ENCODE measurements at places on chromosomes 2 and 18.

DNA sequence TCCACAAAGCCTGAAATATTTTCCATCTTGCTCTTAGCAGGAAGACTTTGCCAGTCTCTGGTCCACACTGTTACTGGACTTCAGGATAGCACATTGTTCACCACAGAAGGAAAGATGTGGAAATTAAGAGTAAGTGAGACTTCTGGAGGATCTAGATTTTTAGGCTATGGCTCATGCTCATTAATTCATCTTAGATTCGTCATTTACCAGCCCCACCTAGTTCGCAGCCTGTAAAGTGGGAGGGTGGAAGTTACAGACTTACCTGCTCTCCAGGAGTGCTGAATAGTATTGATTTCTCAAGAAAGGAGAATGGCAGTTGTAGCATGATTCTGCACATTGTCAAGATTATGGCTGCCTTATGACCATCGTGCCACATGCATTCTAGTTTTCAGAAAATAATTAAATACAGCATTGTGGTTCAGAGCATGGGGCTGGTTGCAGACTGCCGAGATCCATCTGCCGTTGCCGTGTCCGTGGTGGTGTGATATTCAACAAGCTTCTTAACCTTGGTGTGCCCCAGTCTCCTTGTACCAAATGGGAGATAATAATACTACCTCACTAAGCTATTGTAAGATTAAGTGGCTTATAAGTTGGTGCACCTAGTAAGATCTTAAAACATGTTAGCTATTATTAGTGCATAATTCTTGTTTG lies 56.8 kb downstream of the RNF144A start:
- no peak for DNase-seq

- DNase-seq, result no peak
These were observed 213.6 kb downstream of the ZRANB3 start for GRCh38 chr2:135317375-135317774.

DNA sequence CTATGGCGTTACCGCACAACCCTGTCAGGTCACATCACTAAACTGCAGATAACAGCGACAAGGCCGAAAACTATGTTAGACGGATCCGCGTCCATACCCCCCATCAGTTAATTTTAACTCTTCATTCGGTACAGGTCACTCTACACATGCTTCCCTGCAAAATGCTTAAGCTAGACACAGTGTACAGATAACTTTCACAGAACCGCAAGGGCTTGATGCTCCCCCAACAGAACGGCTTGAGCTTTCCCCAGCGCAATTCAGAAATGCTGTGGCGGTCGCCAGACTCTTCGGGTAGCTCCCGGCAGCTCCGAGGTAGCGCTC lies 283 bp upstream of the RBBP8 start:
- no peak for DNase-seq

- no peak for DNase-seq
These were observed 65.0 kb downstream of the LINC00305 start for GRCh38 chr18:64083916-64084315.

GRCh38 chr2:43475922-43476321 lies 119.9 kb downstream of the THADA start:
- DNase-seq, result no peak

DNA sequence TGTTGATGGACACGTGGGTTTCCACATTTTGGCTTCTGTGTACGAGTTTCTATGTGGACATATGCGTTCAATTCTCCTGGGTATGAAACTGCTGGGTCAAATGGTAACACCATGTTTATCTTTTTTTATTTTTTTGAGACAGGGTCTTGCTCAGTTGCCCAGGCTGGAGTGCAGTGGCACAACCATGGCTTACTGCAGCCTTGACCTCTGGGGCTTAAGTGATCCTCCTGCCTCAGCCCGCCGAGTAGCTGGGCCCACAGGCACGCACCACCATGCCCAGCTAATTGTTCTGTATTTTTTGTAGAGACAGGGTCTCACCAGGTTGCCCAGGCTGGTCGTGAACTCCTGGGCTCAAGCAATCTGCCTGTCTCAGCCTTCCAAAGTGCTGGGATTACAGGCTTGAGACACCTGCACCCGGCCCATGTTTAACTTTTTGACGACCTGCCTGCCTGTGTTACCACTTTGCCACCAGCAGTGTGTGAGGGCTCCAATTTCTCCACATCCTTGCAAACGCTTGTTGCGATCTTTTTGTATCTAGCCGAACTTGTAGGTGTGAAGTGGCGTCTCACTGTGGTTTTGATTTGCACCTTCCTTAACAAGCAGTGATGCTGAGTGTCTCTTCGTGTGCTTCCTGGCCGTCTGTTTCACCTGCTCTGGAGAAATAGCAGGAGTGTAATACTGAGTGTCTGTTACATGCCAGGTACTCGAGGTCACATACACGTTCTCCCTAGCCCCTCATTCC lies 6.9 kb downstream of the HSBP1L1 start:
- no peak for DNase-seq

- no peak for DNase-seq
These were observed 1.0 kb downstream of the ZNF532 start for GRCh38 chr18:58865701-58866065.

DNA sequence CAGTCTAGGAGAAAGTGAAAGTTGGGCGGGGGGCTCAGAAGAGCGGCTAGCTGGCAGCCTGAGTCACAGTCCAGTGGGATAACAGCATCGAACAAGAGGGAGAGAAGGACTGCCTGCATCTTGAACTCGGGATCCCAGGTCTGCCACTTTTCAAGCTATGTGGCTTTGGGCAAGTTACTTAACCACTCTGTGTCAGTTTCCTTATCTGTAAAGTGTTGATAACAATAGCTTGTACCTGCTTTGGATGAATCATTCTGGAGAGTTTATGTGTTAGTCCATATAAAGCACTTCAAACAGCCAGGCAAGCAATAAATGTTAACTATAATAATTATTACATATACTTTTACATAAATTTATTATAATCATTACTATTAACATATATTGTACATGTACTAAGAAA lies 4.6 kb downstream of the DYSF start:
- no peak for DNase-seq

- DNase-seq, result no peak
These were observed 105.8 kb upstream of the MEIS1 start for GRCh38 chr2:66329081-66329605.

GRCh38 chr2:237184919-237185552 lies 99.3 kb downstream of the COPS8 start:
- no peak for DNase-seq

GRCh38 chr2:240932001-240932723 lies 26.0 kb downstream of the CROCC2 start:
- no peak for DNase-seq

Data from neuronal stem cell (in vitro differentiated cells).